ENCODE measurements at places on chromosomes 12 and 14.

- DNase-seq: no peak
These were observed 48.9 kb upstream of the DLK1 start for GRCh38 chr14:100677554-100678468.

GRCh38 chr12:56154246-56154771 is 1.9 kb downstream of the MYL6B start:
- no peak for DNase-seq

GRCh38 chr14:106024983-106025604 is 498.7 kb downstream of the TMEM121 start:
- DNase-seq: no peak

- DNase-seq: no peak
These were observed 441.2 kb downstream of the BTG1 start for GRCh38 chr12:91704446-91704845.

DNA sequence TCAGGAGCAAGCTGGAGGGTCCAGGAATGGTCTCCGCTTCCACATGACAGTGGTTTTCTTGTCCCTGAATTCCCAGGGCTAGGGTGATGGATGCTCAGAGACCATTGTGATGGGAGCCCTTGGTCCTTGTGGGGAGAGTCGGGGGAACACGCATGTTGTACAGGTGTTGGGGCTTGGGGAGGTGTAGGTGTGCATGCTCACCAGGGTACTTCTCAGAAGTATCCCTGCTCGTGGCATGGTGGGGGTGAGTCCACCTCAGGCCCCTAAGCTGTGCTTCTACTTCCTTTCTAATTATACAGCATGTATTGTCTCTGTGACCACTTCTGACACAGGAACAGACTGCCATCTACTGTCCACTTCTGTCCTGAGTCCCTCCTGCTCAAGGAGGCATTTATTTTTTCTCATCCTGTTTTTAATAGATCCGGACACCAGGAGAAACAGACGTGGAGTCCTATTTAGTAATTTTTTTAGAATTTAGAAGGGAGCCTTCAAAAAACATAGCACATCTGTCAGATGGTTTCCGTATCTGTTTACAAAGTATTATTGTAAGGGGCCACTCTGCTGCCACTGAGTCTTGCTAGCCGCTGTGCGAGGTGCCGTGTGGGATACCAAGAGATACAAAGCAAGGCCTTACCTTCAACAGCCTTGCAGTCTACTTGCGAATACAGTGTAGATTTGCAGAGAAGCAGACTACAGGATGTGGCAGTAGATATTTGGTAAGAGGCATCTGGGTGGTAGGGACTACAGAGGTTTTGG is 10.5 kb downstream of the NTF3 start:
- DNase-seq: no peak

DNA sequence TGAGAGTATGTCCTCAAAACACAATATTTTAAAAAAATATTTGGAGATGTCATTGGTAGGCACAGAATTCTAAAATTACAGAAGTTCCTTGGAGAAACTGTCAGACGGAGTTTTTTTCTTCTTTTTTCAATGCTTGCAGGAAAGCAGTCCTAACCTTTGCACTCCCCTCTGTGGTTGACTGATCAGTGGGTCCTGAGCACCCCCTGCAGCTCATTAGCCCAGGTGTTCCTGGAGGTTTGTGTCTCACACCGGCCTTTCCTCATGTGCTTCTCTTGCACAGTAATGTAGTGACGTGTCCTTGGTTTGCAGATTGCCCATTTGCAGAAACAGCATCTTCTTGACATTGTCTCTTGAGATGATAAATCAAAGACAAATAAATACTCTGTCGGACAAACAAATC is 513.0 kb downstream of the TMEM121 start:
- DNase-seq: no peak

GRCh38 chr14:33800735-33801163 is 150.1 kb downstream of the EGLN3 start:
- DNase-seq: no peak

DNA sequence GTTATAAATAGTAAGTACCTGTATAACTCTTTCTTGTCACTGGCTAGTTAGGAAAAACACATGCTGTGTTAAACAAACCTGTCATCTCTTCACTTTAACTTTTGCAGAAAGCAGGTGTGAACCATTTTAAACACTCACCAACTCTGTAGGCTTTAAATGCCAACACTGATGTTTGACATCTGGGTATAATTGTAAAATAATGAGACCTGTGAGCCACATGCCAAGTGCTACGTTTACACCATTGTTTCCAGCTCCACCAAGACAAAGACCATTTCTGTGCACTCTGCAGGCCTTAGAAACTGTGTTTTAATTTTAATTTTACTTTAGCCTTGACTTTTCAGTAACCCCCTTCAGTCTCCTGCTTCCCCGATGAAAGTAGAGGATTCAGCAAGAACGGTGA is 11.0 kb downstream of the TPH2 start:
- no peak for DNase-seq

GRCh38 chr14:98840091-98840490 is 431.9 kb downstream of the BCL11B start:
- DNase-seq: no peak

- DNase-seq: no peak
These were observed 46.7 kb downstream of the RIN3 start for GRCh38 chr14:92560106-92560865.

DNA sequence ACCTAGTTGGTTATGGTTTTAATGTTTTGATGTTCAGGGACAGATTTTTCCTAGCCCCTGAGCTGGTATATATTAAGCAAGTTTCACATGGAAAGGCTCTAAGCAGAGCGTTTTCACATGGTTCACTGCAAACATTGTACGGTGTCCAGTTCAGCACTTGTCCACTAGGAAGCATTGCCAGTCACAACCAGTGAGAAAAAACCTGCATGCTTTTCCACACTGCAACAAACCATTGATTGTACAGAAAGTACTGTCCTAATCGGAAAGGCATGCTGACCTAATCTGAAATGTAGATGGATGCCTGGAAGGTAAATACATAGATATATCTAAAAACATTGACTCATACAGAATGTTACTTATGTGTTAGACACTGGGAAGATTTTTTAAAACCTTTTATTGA is 25.0 kb upstream of the NPAS3 start:
- DNase-seq: no peak

DNA sequence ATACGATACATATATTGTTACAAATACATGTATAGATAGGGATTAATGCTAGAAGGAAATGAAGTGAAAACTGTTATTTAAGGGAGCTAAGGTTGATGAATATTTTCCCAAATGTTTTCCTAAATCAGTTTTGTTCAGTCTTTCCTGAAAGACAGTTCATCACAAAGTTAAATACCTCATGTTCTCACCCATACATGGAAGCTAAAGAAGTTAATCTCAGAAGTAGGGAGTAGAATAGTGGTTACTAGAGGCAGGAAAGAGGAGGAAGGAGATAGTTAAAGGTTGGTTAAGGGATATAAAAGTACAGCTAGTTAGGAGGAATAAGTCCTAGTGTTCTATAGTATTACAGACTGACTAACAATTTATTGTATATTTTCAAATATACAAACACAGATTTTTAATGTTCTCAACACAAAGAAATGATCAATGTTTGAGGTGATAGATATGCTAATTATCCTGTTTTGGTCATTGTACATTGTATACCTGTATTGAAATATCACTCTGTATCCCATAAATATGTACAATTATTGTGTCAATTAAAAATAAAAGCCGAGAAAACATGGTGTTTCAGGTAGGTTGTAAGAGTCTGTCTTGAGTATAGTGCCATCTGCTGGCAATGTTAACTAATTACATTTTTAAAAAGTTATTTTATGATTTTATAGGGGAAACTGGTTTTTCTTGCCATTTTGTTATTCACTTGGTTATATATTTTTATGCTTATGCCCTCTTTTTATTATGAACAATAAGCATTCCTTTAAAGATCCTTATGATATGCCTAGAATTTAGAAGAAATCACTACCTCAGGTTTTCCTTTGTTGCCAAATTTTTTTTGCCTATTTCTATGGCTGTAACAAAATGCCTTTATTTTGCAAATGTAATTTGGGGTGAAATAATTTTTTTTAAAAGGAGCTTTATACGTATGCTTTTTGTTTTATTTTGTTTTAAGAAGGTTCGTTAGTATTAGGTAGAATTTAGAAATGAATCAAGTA is 26.9 kb downstream of the ZDHHC17 start:
- DNase-seq: no peak

DNA sequence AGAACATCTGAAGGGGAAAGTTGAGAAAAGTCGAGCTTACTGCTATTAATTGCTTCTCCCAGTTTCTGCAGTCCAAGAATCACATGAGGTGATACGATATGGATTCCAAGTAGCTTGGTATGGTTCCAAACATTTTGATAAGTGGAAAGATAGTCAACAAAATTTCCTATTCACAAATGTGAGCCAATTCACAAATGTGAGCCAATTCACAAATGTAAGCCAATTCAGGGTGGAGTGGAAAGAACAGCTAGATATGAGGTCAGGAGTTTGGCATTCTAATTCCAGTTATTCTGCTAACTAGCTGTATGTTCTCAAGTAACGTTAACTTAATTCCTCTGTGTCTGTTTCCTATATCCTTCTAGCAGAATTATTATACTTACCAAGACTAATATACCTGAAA is 37.6 kb upstream of the DHRS4 start:
- no peak for DNase-seq

DNA sequence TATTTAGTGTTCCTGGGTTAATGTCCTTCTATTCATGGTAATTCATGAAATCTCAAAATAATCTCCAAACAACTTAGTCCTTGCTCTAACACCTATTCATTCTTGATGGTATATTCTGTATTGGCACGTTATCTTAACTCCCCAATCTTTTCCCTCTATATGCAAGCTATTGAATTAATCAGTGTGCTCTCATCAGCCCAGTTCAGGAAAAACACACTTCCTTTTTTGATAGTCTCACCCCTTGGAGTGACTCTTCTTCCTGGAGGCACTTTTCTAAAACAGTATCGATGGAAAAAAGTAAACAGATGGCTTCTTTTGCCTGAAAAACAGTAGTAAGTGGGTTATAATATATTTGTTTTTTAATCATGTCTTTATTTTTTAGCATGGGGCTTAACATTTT is 28.6 kb downstream of the TULP3 start:
- DNase-seq: no peak

- no peak for DNase-seq
These were observed 23.9 kb downstream of the SOAT2 start for GRCh38 chr12:53127169-53127568.

DNA sequence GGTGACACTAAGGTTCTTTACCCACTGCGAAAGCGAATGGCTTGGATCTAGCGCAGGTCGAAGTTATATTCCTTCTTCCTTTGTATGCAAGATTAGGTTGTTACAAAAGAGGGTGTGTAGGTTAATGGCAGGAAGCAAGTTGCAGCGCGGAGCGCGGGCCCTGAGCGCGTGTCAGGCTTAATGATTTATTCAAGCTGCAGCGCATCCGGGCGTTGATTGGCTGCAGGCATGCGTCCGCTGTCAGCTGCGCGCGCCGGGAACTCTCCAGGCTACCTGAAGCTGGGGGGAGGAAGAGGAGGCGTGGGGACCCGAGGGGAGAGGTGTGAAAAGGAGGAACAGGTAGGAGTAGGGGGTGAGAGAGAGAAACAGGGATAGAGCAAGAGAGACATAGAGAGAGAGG is 7.4 kb downstream of the ASCL1 start:
- DNase-seq: no peak

- DNase-seq: no peak
These were observed 9.2 kb upstream of the ADAM21 start for GRCh38 chr14:70442750-70443149.

- no peak for DNase-seq
These were observed 250.9 kb upstream of the OR4E1 start for GRCh38 chr14:21924479-21924878.

GRCh38 chr12:11555743-11556625 is 93.5 kb upstream of the ETV6 start:
- DNase-seq: no peak

Measured in ascending aorta (tissue), 2 donors.